ENCODE measurements at places on chromosomes 16 and 17. TPM values are rescaled to one million over a fixed set of nuclear protein-coding genes. Genes with fewer than 3 reads are reported as not detected.

DNA sequence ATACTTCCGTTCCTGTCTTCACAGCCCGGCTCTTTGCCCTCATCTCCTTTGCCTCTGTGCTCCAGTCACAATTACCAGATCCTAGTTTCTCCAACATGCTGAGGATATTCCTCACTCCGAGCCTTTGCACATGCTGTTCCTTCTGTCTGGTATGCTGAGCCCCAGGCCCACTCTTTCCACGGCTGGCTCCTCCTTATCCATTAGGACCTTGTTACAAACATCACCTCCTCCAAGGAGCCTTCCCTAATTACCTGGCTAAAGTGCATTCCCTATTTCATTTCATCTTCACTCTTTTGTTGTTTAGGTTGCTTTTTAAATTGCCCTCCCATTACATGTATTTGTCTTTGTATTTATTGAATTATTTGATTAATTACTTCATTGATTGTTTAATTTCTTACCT, 14.9 kb upstream of the ADGRG1 start:
- DNase-seq: no peak

- no peak for DNase-seq
These were observed 4.9 kb upstream of the CIAO3 start for GRCh38 chr16:745739-746138.

DNA sequence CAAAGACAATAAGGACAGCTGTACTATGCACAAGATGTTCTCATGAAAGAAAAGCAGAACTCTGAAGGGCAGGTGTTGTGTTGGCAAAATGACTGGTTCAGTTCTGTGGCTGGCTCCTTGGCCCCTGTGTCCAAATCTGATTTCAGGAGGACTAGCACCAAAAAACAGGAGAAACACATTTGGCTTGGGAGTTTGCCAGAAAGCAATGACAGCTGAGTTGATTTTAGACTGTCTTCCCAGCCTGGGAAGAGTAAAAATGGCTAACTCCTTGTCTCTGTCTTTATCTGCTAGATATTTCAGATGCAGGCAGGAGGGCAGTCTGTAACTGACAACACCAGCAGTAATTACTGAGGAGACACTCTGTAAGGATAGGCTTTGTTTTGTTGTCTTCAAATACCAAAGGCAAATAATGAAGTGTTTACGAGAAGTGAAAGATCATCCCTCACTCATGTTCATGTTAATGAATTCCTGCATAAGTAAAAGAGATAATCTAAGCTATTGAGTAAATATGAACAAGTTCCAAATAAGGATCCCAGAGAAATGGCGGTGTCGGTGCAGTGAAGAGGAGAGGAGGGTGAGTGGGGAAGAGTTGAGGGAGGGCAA, 989.0 kb downstream of the CDH11 start:
- DNase-seq: no peak

DNA sequence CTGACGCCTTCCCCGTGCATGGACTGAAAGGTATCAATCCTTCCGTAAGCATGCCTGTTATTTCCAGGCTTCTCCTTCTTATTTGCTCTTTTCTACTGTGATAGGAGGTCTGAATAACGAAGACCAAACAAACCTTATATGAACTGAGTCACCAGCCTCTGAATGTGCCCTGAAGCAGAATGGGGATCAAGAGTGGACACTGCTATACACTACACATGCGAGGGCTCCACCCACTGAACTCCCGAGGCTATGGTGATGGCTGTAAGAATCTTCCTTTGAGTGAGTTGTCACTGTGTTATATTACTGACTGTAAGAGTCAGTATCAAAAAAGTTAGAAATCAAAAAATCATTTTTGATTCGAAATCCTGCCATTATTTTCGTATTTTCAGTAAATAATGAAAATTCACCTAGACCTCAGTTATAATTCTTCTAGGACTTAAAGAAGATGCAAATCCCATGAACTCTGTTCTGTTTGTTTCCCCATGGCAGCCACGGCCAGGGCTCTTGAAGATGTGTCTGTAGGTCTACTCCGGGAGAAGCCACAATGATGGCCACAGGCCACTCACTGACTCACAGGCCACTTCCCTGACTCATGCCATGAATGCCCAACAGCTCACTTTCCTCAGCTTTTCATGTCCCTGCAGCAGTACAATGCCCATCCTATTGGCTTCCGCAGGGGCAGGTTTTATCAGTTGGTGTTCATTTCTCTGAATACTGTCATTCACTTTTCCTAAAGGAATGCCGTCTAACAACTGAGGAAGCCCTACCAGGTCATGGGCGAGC, 54.7 kb downstream of the ZZEF1 start:
- peak; percentile 49 for DNase-seq

GRCh38 chr17:50624321-50624934, 10.3 kb upstream of the ABCC3 start:
- no peak for DNase-seq

The KRT12 gene
- not detected for total RNA-seq

All from SJSA1 (cell line).